ENCODE measurements at places on chromosomes 1 and 21. TPM values are rescaled to one million over a fixed set of nuclear protein-coding genes. Genes with fewer than 3 reads are reported as not detected.

KCNA3 gene
- 0.73 TPM for total RNA-seq

PDC gene
- not detected for total RNA-seq

DNA sequence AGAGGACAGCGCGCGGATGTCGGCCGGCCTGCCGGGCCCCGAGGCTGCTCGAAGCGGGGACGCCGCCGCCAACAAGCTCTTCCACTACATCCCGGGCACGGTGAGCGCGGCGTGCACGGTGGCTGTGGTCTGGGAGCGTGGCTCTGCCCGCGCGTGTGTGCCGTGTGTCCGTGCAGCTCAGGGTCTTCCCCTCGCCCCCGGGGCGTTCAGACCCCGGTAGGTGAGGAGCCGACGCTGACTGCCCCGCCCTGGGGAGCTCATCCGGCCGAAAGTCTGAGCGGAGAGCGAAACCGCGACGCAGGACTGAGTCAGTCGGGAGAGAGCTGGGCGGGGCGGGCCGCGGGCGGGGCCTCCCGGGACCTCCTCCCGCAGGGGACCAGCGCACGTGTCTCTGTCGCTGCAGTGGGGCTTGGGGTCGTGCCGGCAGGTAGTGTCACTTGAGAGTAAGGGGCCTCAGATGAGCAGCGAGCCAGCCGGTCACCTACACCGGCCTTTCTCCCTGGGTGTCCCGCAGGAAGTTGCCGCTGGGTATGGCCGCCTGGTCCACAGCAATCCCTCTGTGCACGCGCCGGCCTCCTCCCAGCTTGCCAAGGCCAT, 520 bp downstream of the PLEKHN1 start:
- H3K4me1 ChIP-seq, result peaks cover 16% of the 10 kb centered on the region
- peaks cover 55% of the 10 kb centered on the region for H3K27me3 ChIP-seq
- peak overlapping the region; percentile 68 for H3K4me3 ChIP-seq
- peaks cover 30% of the 10 kb centered on the region for H3K36me3 ChIP-seq
- peak overlapping the region; percentile 92 for H3K27ac ChIP-seq
- DNase-seq, result peak; percentile 89

DNA sequence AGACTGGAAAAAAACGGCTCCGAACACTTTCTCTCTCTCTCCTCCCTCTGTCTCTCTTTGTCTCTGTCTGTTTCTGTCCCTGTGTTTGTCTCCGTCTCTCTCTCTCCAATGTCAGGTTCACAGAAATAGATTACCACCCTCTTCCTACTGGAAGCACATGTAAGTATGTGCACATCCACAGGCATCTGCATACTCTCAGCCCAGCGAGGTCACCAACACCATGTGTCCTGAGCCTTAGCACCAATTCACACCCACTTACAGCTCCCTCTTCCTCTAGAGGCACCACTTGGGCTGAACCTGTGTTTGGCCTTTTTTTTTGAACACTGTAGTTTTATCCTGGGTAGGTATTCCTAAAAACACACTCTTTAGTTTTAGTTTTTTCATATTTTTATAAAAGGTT, 130.5 kb downstream of the ETS2 start:
- DNase-seq, result no peak
- H3K4me3 ChIP-seq, result no peak overlapping the region
- H3K27me3 ChIP-seq, result no peaks in the 10 kb centered on the region
- H3K36me3 ChIP-seq, result no peaks in the 10 kb centered on the region
- no peak overlapping the region for H3K27ac ChIP-seq
- H3K4me1 ChIP-seq, result no peaks in the 10 kb centered on the region

- H3K27ac ChIP-seq, result peak overlapping the region; percentile 84
- peak overlapping the region; percentile 74 for H3K4me3 ChIP-seq
- peaks cover 32% of the 10 kb centered on the region for H3K4me1 ChIP-seq
- DNase-seq, result no peak
- peaks cover 29% of the 10 kb centered on the region for H3K36me3 ChIP-seq
Measured at GRCh38 chr1:201153474-201154388, 543 bp downstream of the TMEM9 start.

PTPN14 gene
- total RNA-seq, result 44.6 TPM

GRCh38 chr1:232327899-232328298, 302.0 kb downstream of the SIPA1L2 start:
- H3K4me1 ChIP-seq, result no peaks in the 10 kb centered on the region
- no peak overlapping the region for H3K27ac ChIP-seq
- no peaks in the 10 kb centered on the region for H3K36me3 ChIP-seq

GRCh38 chr21:39845571-39846130, 21.6 kb upstream of the PCP4 start:
- no peaks in the 10 kb centered on the region for H3K4me1 ChIP-seq
- H3K27ac ChIP-seq, result no peak overlapping the region
- peaks cover 4% of the 10 kb centered on the region for H3K27me3 ChIP-seq
- H3K36me3 ChIP-seq, result no peaks in the 10 kb centered on the region
- no peak overlapping the region for H3K4me3 ChIP-seq

PPIAL4G gene
- not detected for total RNA-seq

RNF187 gene
- total RNA-seq, result 28.6 TPM

LCA5L gene
- total RNA-seq, result not detected

- no peaks in the 10 kb centered on the region for H3K27me3 ChIP-seq
- no peak overlapping the region for H3K27ac ChIP-seq
- no peak for DNase-seq
- H3K36me3 ChIP-seq, result peaks cover 89% of the 10 kb centered on the region
Measured at GRCh38 chr1:108785880-108786279, 39.4 kb downstream of the STXBP3 start.

- H3K36me3 ChIP-seq, result no peaks in the 10 kb centered on the region
- H3K4me3 ChIP-seq, result peak overlapping the region; percentile 98
- no peak for DNase-seq
- peaks cover 9% of the 10 kb centered on the region for H3K27me3 ChIP-seq
- peak overlapping the region; percentile 22 for H3K27ac ChIP-seq
- peaks cover 68% of the 10 kb centered on the region for H3K4me1 ChIP-seq
Measured at GRCh38 chr1:230867101-230867902, 1.0 kb downstream of the C1orf198 start.

DNA sequence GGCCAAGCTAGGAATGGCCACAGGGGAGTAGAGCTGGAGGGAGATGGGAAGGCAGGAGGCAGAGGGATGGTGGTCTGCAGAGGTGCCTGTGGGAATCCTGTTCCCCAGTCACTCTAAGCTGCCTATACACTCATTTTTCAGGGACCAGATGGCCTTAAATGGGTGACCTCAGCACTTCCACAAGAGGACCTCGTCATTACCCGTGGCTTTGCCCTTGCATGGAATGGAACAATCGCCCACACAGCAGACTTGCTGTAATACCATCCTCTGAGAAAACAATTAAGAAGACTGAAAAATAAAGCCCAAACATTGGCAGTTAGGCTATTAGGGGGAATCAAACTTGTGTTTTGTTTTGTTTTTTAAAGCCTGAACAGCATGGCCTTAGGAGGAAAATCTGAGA, 12.9 kb upstream of the TNN start:
- no peak for DNase-seq
- H3K4me3 ChIP-seq, result no peak overlapping the region
- H3K27me3 ChIP-seq, result no peaks in the 10 kb centered on the region

OR2L5 gene
- total RNA-seq, result not detected

DNA sequence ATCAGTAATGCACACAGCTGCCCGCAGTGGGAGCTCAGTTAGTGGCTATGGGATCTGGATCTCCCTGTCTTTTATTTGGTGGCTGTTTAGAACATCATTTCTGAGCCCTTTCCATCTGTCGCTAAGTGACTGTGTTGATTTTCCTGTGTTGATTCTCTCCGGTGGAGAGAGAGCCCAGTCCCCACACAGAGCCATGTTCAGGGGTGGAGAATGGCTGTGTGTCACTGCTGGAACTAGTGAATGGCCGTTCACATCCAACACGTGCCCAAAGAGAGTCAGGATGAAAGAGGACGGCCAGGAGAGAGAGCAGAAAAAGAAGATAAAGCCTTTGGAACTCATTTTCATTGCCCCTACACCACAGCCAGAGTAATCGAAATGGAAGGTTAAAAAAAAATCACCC, 76.2 kb downstream of the FBXO2 start:
- H3K4me3 ChIP-seq, result no peak overlapping the region
- no peak overlapping the region for H3K27ac ChIP-seq
- peaks cover 9% of the 10 kb centered on the region for H3K27me3 ChIP-seq
- no peaks in the 10 kb centered on the region for H3K36me3 ChIP-seq

TTLL7 gene
- 28.3 TPM for total RNA-seq
